ENCODE measurements at places on chromosomes 5 and 9. TPM values are rescaled to one million over a fixed set of nuclear protein-coding genes. Genes with fewer than 3 reads are reported as not detected.

GRCh38 chr5:139696894-139697658 lies 48.9 kb downstream of the CXXC5 start:
- peak overlapping the region; percentile 96 for H3K27ac ChIP-seq
- H3K4me3 ChIP-seq, result peak overlapping the region; percentile 34
- no peaks in the 10 kb centered on the region for H3K27me3 ChIP-seq
- no peaks in the 10 kb centered on the region for H3K36me3 ChIP-seq

DNA sequence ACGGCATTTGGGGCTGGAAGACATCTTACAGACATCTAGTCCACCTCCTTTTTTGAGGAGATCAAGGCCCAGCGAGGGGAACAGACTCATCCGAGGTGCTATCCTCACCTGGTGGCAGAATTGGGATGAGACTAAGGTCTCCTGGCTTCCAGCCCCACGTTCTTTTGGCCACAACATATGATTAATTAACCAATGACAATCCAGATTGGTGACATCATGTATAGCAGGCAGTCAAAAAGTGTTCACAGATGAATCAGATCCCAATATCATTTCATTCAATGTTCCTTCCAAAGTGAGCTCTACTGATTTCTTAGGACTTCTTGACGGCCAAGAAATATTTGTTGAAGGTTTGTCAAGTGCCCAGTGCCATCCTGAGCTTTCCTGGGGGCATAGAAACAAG lies 3.9 kb downstream of the CFAP77 start:
- H3K27ac ChIP-seq, result no peak overlapping the region
- DNase-seq, result no peak
- H3K27me3 ChIP-seq, result peaks cover 51% of the 10 kb centered on the region
- H3K4me3 ChIP-seq, result no peak overlapping the region
- H3K36me3 ChIP-seq, result no peaks in the 10 kb centered on the region

C7 gene
- 36.0 TPM for polyA plus RNA-seq

DNA sequence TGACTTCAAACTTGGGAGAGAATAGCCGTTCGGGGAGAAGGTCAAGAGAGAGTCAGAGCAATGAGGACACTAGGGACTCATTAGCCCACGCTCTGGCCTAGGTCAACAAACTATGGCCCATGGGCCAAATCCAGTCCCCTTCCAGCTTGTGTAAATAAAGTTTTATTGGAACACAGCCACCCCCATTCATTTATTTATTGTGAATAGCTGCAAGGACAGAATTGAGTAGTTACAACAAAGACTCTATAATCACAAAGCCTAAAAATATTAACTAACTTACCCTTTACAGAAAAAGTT lies 33.1 kb upstream of the TRIM32 start:
- peaks cover 5% of the 10 kb centered on the region for H3K4me1 ChIP-seq
- H3K27me3 ChIP-seq, result no peaks in the 10 kb centered on the region
- H3K4me3 ChIP-seq, result no peak overlapping the region
- no peaks in the 10 kb centered on the region for H3K36me3 ChIP-seq
- H3K27ac ChIP-seq, result no peak overlapping the region

PIP5K1B gene
- 1.5 TPM for polyA plus RNA-seq

- no peaks in the 10 kb centered on the region for H3K27me3 ChIP-seq
- no peak for DNase-seq
- H3K4me1 ChIP-seq, result peaks cover 11% of the 10 kb centered on the region
- peaks cover 34% of the 10 kb centered on the region for H3K36me3 ChIP-seq
These were observed 23.3 kb downstream of the NOTCH1 start for GRCh38 chr9:136522314-136523237.

DNA sequence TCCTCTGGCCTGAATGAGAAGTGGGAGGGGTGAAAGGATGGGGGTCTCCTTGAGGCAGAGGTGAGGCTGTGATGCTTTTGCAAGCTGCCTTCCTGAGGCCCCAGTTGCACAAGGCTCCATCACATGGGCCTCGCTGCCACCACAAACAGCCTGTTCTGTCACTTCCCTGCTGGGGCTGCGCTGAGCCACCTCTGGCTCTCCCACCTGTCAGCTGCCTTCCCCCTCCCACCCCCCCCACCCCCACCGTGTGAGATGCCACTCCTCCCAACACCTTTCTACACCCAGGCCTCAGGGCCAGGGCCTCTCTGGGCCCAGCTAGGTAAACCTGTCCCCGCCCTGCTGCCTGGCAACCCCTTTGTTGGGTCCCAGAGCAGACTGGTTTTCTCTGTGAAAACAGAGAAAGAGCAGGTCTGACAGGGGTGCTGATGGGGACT lies 4.5 kb upstream of the PDLIM4 start:
- no peaks in the 10 kb centered on the region for H3K27me3 ChIP-seq
- H3K27ac ChIP-seq, result no peak overlapping the region
- DNase-seq, result no peak
- H3K4me1 ChIP-seq, result no peaks in the 10 kb centered on the region
- H3K36me3 ChIP-seq, result no peaks in the 10 kb centered on the region
- no peak overlapping the region for H3K4me3 ChIP-seq

GRCh38 chr5:62000646-62001045 lies 305.4 kb upstream of the KIF2A start:
- no peak for DNase-seq
- H3K4me3 ChIP-seq, result no peak overlapping the region
- no peaks in the 10 kb centered on the region for H3K36me3 ChIP-seq
- no peaks in the 10 kb centered on the region for H3K27me3 ChIP-seq
- no peaks in the 10 kb centered on the region for H3K4me1 ChIP-seq

- H3K27ac ChIP-seq, result no peak overlapping the region
- H3K36me3 ChIP-seq, result no peaks in the 10 kb centered on the region
- no peak for DNase-seq
These were observed 1426.5 kb upstream of the C9orf72 start for GRCh38 chr9:28999806-29000205.

DNA sequence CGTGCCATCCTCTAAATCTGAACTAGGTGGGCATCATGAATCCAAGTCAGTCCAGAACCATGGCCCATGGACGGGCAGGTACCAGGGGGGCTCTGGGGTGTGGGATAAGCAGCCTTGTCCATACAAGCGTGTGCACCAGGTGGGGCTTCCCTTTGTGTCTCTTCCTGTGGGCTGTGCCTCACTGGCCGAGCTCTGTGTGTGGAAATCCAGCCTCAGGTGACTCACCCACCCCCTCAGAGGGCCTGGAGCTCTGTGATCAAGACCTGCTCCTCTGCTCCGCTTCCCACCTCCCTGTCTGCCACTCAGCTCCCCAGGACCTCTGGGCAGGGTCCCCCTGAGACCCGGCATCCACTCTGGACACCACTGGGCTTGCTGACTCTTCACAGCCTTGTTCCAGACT lies 33.0 kb downstream of the GADD45G start:
- H3K27me3 ChIP-seq, result no peaks in the 10 kb centered on the region
- no peak for DNase-seq
- H3K27ac ChIP-seq, result no peak overlapping the region
- no peaks in the 10 kb centered on the region for H3K36me3 ChIP-seq
- no peak overlapping the region for H3K4me3 ChIP-seq

ZNF300 gene
- 8.6 TPM for polyA plus RNA-seq

GRCh38 chr5:29963956-29964355 lies 1229.5 kb upstream of the CDH6 start:
- no peak overlapping the region for H3K4me3 ChIP-seq
- H3K4me1 ChIP-seq, result no peaks in the 10 kb centered on the region
- no peaks in the 10 kb centered on the region for H3K36me3 ChIP-seq
- DNase-seq, result no peak
- H3K27ac ChIP-seq, result no peak overlapping the region

PTGDS gene
- 49.1 TPM for polyA plus RNA-seq

PIP5KL1 gene
- 0.80 TPM for polyA plus RNA-seq

DNA sequence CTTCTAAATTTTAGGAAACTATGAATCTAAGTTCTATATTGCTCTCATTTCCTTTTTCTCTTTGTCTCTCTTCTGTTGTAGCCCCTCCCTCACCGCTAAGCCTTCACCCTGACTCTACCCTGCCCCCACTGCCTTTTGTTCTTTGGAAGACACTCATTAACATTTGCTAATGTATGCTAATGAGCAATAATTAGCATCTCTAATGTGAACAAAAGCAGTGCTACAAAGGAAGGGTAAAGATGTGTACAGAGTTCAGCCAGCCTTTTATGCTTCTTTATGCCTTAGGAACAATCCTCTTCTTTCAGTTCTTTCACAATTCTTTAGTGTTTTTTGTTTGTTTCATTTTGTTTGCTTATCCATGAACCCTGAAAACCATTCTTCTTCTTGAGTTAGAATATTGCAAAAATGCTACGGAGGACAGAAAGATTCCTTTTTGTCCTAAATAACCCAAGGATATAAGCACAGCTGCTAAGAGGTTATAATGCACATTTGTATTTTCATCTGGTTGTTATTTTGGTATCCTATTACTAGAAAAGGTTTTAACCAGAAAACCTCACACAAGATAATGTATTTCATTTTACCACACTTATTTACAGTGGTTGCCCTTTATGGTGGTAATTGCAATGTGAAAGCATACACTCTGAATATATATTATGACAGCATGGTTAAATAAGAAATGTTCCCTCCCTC lies 159.3 kb downstream of the TMC1 start:
- no peaks in the 10 kb centered on the region for H3K4me1 ChIP-seq
- no peak overlapping the region for H3K27ac ChIP-seq
- H3K36me3 ChIP-seq, result no peaks in the 10 kb centered on the region
- no peaks in the 10 kb centered on the region for H3K27me3 ChIP-seq
- no peak for DNase-seq

GRCh38 chr5:176559683-176560082 lies 10.5 kb downstream of the CDHR2 start:
- H3K4me3 ChIP-seq, result no peak overlapping the region
- H3K27me3 ChIP-seq, result no peaks in the 10 kb centered on the region
- no peak overlapping the region for H3K27ac ChIP-seq

GRCh38 chr9:94800424-94801117 lies 74.1 kb downstream of the AOPEP start:
- no peaks in the 10 kb centered on the region for H3K27me3 ChIP-seq
- H3K4me1 ChIP-seq, result peaks cover 4% of the 10 kb centered on the region
- no peak overlapping the region for H3K27ac ChIP-seq
- no peak for DNase-seq

- no peaks in the 10 kb centered on the region for H3K36me3 ChIP-seq
- no peaks in the 10 kb centered on the region for H3K4me1 ChIP-seq
- H3K27me3 ChIP-seq, result no peaks in the 10 kb centered on the region
These were observed 114.9 kb upstream of the NFIB start for GRCh38 chr9:14428781-14429230.

GRIN3A gene
- polyA plus RNA-seq, result under 0.01 TPM

DNA sequence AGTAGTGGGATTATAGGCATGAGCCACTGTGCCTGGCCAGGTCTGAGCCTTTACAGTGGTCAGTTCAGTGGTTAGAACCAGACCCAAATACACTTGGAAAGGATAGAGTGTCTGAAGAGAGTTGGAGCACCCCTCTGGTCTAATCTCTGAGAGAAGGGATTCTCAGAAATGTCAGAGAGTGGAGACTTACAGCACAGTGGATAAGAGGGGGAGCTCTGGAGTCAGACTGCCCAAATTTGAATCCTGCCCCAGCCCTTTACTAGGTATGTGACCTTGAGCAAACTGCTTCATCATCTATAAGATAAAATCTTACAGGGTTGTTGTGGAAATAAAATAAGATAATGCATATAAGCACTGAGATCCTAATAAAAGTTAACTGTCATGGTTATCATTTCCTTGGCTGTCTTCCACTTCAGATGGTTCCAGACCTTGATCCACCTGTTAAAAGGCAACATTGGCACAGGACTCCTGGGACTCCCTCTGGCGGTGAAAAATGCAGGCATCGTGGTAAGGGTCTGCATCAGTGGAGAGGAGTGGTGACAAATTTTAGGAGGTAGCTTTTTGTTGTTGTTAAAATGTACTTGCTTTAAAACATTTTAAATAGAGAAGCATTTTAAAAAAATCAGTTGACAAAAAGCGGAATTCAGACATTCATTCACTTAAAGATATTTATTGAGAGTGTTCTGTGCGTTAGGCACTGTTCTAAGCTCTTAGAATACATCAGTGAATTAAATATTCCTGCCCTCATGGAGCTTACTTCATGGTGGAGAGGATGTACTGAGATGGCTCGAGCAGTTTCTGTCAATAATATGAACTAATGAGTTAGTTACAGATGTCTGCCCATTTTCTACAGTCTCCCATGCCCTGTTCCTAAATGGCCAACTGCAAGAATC lies 16.0 kb downstream of the SLC36A1 start:
- DNase-seq, result no peak
- no peak overlapping the region for H3K4me3 ChIP-seq
- no peaks in the 10 kb centered on the region for H3K27me3 ChIP-seq
- H3K36me3 ChIP-seq, result no peaks in the 10 kb centered on the region

GRCh38 chr5:62603934-62604333 lies 25.3 kb downstream of the LRRC70 start:
- H3K4me3 ChIP-seq, result no peak overlapping the region
- no peak overlapping the region for H3K27ac ChIP-seq
- no peaks in the 10 kb centered on the region for H3K36me3 ChIP-seq
- H3K27me3 ChIP-seq, result no peaks in the 10 kb centered on the region
- no peaks in the 10 kb centered on the region for H3K4me1 ChIP-seq

DNA sequence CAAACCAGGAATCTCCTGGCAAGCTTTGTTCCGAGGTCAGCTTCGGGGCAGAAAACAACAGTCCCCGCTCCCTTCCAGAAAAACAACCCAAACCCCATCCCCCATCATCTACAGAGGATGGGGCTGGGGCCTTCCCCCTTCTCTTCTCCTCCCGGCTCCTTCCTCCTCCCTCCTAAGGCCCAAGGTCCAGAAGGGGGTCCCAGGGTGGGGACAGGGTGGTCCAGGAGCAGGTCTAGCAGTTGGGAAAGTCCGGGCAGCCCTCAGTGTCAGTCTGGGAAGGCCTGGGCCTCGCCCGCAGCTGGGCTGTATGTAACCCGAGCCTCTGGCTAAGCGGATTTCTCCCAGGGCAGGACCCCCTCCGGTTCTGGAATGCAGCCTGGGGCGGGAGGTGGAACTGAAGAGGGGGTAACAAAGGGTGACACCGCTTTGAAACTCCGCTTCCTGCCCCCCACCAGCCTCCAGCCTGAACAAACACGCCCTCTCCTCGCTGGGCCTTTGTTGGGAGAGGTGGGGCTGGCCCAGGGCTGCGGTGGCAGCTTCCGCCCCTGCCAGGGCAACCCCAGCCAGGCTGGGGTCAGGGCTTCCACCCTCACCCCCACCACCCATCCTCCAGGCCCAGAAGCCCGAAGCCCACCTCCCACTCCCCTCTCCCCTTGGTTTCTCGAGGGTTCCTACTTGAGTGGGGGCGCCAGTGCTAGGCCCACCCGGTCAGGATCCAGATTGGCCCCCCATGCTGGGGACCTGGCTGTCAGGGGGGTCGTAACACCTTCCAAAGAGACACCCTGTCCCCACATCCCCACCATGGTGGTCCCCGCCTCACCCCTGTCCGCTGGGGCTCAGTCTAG lies 63.5 kb downstream of the C9orf50 start:
- H3K27ac ChIP-seq, result peak overlapping the region; percentile 60
- DNase-seq, result no peak
- no peak overlapping the region for H3K4me3 ChIP-seq
- no peaks in the 10 kb centered on the region for H3K27me3 ChIP-seq
- H3K36me3 ChIP-seq, result no peaks in the 10 kb centered on the region
- no peaks in the 10 kb centered on the region for H3K4me1 ChIP-seq

- no peak for DNase-seq
- H3K27ac ChIP-seq, result no peak overlapping the region
- H3K4me3 ChIP-seq, result no peak overlapping the region
These were observed 271.1 kb downstream of the TRIM36 start for GRCh38 chr5:114898602-114899001.
